ENCODE measurements at places on chromosomes 6 and 20.

- no peak for DNase-seq
Measured at GRCh38 chr20:51930775-51931174, 128.5 kb upstream of the SALL4 start.

DNA sequence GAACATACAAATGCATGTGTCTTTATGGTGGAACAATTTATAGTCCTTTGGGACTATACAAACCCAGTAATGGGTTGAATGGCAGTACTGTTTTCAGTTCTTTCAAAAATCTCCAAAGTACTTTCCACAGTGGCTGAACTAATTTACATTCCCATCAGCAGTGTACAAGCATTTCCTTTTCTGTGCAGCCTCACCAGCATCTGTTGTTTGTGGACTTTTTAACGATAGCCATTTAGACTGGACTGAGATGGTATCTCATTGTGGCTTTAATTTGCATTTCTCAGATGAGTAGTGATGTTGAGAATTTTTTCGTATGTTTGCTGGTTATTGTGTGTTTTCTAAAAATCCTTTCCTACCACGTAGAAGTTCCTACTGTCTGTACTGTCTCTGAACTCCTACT is 327.2 kb upstream of the ZFP64 start:
- DNase-seq: no peak

- no peak for DNase-seq
Measured at GRCh38 chr20:49983848-49984408, 1.1 kb downstream of the SNAI1 start.

DNA sequence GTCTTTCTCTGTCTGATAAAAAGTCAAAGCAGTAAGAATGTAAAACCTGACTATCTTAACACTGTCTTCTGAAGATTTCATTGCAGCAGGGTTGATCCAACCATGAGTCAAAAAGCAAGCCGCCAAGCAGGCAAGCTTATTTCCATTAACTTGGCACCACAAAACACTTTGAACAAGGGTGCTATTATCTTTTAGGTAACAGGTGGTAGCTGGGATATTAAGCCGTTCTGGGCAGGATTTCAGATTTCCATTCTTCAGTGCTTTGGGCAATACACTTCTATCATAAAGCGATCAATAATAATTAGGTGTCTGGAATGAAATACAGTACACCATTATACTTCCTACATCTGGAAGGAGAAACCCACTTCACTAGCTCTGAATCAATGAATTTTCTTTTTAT is 181.9 kb downstream of the TBC1D7 start:
- no peak for DNase-seq

DNA sequence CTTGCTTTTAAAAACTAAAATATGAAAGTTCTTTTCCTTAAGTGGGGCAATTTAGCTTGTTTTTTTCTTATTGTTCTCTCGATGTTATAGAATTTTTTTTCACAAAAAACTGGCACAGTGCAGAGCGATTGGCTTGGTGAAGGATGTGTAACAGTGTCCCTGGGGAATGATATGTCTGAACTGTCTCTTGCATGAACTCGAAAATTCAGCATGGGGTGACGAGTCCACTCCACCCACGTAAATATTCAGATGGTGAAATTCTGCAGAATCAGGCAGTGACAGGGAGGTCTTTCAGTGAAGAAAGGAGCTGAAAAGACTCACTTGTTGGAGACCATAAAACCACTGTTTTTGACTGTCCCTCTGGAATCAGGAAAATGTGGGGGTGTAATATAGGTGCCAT is 505.3 kb downstream of the MMUT start:
- no peak for DNase-seq

GRCh38 chr6:123016431-123017103 is 20.5 kb downstream of the CLVS2 start:
- DNase-seq: no peak

DNA sequence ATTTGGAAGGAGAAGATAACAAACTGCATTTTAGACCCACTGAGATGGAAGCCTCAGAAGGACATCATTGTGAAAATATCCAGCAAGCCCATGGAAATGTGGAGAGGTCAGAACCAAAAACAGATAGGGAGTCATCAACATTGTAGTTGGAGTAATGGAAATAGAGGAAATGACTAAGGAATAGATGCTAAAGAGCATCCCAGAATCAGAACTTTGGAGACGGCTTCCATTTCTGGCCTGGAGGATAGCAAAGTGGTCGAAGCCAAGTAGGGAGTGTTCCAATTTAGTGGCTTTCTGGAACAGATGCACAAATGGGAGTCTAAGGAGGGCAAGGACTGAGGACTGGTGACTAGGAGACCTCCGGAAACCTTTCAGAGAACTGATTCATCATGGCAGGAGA is 3.6 kb downstream of the BEND6 start:
- no peak for DNase-seq

- no peak for DNase-seq
Measured at GRCh38 chr6:144195671-144196270, 45.5 kb downstream of the STX11 start.

DNA sequence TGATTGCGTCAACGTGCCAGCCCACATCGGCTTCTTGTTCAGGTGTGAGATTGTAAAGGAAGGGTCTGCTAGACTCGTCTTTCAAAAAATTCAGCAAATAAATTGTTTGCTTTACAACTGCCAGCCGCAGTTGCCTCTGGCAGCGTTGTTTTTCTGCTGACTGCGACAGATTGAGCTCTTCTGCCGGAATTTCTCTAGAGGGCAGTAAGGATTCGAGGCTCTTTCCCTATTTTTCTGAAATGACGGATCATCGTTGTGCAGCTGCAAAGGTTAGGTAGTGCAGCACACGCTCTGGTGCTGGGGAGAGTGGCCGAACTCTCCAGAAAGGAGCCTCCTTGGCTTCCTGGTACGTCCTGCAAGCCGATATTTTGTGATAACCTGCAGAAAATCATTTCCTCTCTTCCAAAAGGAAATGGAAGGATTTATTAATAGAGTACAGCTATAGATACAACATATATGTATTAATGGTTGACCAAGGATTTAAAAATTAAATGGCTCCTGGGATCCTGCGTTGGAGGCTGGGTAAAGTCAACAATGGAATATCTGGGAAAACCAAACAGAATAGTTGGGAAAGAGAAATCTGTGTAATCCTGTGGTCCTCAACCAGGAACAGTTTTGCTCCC is 121.9 kb upstream of the ZFP64 start:
- DNase-seq: no peak

- DNase-seq: no peak
Measured at GRCh38 chr6:110355727-110356126, 2.4 kb downstream of the METTL24 start.

DNA sequence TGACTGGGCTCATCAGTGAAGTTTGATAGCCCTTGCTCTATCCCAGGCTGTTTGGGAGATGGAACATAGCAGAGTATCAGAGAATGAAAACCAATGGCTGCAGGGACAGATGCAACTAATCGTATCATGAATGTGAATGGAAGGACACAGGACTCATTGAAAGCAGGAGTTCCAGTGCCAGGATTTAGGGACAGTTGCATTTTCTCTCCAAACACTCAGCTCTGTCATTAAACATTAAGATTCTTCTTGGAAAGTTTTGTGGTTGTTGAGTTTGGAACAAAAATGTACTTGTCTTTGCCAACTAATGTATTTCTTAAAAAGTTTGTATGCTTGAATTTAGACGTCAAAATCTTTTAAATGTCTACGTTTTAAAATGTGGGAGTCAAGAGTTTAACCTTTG is 31.0 kb upstream of the GSTA5 start:
- DNase-seq: no peak

DNA sequence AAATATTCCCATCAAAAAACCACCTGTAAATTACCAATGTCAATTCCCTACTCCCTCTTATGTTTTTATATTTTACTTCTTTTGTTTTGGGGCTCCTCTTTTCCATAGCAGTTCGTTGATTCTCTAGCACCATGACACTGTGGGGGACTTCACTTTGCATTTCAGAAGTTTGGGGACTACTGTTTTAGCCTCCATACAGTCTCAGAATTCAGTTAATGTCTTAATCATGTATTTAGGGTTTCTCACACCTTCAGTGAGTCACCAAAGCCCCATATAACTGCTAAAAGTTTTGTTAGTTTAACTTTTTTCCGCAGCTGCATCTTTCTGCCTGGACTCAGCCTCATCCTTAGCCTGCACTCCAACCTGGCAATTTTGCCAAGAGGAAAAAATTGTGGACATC is 20.7 kb upstream of the AIG1 start:
- DNase-seq: no peak

All from activated naive CD4-positive, alpha-beta T cell (primary cell).